ENCODE measurements at places on chromosomes 16 and 17.

DNA sequence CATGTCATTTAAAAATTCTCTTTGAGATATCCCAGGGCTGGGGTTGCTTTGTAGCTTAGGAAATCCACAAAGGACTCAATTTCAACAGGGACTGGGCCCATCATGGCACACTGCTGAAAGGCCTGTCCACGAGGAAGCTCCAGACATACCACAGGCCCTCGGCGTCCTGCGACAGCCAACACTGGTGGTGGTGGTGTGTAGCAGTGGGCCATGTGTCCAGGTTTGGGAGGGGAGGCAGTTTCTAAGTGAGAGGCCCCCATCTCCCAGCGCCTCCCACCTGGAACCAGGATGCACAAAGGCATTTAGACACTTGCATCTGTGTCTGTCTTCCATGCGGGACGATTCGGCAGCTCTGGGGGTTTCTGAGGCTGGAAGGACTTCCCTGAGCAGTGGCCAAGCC lies 65.2 kb upstream of the ZNF423 start:
- DNase-seq, result no peak

DNA sequence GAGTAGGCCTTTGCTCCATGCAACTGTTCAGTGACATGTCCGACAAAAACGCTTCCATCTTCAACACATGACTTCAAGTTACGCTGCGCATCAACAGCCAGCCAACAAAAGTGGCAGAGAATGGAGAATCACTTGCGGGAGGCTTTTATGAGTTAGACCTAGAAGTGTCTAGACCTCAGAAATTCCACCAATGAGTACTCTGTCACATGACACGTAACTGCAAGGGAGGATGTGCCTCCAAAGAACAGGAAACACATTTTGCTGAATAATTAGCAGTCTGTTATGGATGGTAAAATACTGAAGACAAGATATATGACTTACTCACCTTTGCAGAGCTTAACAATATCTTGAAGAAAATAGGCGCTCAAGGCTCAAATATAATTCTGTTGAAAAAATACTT lies 62.1 kb downstream of the MYO1D start:
- DNase-seq, result no peak

DNA sequence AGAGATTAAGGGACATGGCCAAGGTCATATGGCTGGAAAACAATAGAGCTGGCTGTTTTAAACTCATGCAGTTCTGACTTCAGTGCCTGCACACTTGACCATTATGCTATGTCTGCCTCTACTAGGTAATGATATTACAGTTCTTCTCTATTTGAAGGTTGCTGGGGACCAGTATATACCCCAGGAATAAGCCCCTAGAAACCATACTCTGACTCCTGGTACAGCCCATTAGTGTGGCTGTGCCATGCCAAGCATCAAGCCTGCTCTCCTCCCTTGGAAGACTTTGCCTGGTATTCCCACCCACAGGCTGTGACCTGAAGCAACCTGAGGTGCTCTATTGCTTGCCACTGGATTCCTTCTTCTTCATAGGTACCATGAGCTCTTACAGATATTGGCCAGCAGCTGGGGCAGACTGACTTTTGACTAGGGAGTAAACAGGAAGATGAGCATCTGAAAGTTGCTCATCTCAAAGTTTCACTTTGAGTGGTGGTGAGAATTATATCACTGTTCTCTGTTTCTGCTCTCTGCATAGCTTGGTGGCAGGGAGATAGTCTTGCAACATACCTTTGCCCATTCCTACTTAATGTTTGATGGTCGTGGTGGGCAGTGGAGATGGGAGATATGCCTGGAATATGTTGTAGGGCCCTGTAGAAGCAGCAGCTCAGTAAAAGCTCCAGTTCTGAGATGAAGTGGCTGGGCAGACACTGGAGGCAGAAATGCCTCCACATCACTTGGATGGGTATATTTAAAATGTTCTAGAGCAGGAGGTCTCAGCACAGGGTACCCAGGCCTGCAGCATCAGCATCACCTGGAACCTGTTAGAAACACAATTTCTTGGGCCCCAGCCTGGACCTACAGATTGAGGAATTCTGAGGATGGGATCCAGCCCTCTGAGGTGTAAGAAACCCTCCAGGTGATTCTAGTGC lies 274.7 kb downstream of the HS3ST4 start:
- no peak for DNase-seq

GRCh38 chr16:31476303-31477219 lies 4.6 kb downstream of the TGFB1I1 start:
- DNase-seq, result peak; percentile 93

GRCh38 chr16:27571433-27572326 lies 21.7 kb downstream of the KATNIP start:
- DNase-seq, result no peak

DNA sequence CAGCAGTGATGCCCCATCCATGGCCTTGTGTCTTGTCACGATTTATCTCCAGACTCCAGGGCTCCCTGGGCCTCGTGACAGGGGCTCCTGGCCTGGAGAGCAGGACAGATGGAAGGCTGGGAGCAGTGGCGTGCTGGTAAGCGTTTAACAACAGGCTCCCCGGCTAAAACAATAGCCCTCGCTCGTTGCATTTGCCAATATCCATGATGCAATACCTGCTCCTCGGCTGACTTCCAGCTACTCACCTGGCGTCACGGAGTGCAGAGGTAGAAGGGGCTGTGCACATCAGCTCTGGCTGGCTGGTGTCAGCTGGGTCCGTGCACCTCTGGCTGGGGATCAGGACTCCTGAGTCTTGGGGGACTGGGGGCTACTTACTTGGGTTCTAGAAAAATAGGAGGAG lies 1.5 kb upstream of the BICDL2 start:
- no peak for DNase-seq

GRCh38 chr17:5416901-5417300 lies 2.6 kb downstream of the NUP88 start:
- DNase-seq, result peak; percentile 36

DNA sequence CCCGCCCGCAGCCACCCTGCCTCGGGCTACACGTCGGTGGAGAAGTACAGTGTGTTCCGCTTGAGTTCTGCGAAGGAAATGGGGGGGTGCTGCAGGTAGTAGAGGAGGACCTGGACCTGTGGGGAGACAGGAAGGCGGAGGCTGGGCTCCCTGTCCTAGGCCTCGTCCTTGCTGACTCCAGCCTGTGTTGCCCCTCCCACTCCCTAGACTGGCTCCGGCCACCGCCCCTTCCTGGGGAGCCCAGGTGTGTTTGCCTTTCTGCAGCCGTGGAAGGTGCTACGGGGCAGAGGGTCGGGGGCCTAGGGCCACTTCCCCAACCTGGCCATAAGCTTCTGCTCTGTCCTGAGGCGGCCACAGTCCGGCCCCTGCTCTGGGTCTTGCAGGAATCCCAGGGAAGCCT lies 9.1 kb downstream of the TIMM22 start:
- no peak for DNase-seq

- no peak for DNase-seq
These were observed 805 bp upstream of the CLCN7 start for GRCh38 chr16:1475552-1476114.

GRCh38 chr17:48841395-48841831 lies 10.6 kb downstream of the CALCOCO2 start:
- no peak for DNase-seq

- no peak for DNase-seq
These were observed 107.4 kb upstream of the CDH11 start for GRCh38 chr16:65229191-65229662.

All from erythroblast (primary cell).